Left kidney (tissue), 8 donors: ENCODE measurements at places on chromosomes 3 and 15.

DNA sequence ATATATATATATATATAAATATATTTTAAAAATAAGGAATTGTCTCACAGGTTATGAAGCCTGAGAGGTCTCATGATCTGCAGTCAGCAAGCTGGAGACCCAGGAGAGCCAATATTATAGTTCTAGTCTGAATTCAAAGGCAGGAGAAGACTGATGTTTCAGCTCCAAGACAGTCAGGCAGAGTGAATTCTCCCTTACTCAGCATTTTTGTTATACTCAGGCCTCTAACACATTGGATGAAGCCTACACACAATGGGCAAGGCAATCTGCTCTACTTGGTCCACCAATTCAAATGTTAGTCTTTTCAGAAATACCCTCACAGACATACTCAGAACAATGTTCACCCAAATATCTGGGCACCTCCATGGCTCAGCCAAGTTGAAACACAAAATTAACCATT, 157.2 kb downstream of the GOLIM4 start:
- no peak for DNase-seq

DNA sequence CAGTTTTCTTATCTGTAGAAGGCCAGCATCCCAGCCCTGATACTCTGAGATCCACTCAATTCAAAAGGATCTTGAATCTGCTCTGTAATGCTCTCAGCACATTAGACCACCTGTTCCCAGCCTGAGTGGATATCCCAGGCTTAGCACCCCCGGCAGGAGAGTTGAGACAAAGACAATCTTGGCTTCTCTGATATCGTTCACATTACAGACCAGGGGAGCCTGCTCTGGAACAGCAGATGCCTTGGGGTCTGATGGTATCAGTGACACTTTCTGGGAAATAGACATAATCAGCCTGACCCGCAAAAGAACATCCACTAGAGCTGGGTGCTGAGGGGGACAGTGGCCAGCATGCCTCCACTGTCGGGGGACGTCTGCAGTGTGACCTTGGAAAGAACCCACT, 70.6 kb downstream of the BDH1 start:
- DNase-seq = no peak

DNA sequence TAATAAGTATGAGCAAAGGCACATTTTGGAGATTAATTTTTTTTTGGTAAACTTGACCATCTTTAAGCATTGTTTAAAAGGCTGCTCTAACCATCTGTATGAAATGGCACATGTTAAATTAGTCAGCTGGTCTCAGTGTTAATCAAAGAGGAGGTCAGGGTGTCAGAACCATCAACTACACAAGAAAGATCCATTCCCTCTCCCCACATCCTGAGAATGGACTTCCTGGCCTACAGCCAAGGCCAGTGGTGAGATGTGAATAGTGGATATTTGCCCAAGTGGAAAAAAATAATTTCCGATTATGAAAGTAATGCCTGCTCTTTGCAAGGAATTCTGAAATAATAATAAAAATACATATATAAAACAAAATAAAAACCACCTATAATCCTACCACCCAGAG, 641.7 kb downstream of the NR2F2 start:
- DNase-seq = no peak

DNA sequence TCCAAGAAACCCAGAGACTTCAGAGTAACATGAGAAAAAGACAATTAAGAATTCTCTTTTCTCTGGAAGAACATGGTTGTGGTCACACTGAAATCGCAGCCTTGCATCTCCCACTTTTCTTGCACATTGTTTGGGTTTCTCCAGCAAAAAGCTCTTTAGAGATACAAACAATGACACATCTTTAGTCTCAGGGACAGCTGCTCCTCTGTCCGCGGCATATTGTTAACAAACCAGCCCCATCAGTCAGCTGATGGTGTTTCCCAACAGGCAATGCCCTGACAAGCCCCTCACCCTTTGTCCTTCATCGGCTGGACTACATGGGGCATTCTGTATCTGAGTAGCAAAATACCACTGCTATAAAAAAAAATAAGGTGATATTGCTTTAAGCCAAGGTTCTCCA, 53.4 kb downstream of the UMPS start:
- no peak for DNase-seq

- DNase-seq = no peak
Measured at GRCh38 chr3:53160660-53161449, at the start of gene PRKCD. Gene PRKCD, plus strand, starts transcription at chr3:53161209. Its CDS starts 17,214 bp downstream, at chr3:53178423.

DNA sequence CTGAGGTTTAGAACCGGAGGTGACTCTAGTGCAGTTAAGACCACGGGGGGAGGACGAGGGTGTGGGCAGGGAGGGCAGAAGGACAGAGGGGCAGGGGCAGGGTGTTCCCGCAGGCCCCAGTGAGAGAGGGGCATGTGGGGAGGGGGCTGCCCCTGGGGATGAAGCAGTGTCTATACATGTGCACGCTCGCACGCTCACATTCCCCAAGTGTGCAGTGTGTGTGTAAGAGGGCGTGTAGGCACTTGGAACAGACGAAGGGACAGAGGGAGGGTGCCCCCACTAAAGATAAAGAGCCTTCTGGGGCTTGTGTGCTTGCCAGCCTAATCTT, 69.5 kb upstream of the MEF2A start:
- no peak for DNase-seq

GRCh38 chr3:171782617-171783016, 27.7 kb downstream of the PLD1 start:
- DNase-seq = no peak

- DNase-seq = no peak
Measured at GRCh38 chr3:140347151-140347550, 330.7 kb upstream of the TRIM42 start.

DNA sequence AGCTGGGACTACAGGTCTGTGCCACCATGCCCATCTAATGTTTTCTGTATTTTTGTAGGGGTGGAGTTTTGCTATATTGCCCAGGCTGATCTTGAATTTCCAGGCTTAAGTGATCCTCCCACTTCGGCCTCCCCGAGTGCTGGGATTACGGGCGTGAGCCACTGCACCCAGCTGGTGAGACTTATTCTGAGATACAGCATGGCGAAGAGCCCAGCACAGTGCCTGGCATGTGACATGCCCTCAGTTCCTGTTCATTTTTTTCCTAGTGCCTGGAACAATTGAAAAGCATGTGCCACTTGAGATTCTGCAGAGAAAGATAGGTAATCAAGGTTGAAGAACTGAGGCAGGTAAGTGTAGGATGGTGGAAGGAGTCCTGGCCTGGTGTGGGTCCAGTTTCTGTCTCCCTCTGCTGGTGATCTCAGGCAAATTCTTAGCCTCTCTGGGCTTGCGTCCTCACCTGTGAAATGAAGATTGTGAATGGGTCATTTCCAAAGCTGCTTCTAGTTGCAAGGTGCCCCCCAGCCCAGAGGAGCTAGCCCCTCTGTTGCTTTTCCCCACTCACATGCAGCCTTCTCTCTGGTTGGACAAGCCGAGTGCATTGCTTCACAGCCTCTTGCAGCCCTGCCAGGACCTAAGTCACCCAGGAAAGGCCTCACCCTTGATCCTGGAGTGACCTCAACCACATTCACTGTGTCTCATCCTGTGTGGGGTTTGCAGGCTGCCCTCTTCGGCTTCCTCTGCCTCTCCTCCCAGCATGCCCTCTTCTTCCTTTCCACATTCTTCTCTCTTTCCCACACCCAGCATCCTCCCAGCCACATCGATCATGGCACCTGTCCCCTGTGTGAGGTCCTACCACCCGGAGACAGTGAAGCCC, 4.3 kb upstream of the RHCG start:
- no peak for DNase-seq

GRCh38 chr3:3107858-3108257, 2.3 kb downstream of the IL5RA start:
- no peak for DNase-seq

- peak; percentile 58 for DNase-seq
Measured at GRCh38 chr3:2099028-2099671, 484 bp downstream of the CNTN4 start.

GRCh38 chr3:129429080-129429451, 630 bp upstream of the EFCAB12 start:
- DNase-seq = no peak

DNA sequence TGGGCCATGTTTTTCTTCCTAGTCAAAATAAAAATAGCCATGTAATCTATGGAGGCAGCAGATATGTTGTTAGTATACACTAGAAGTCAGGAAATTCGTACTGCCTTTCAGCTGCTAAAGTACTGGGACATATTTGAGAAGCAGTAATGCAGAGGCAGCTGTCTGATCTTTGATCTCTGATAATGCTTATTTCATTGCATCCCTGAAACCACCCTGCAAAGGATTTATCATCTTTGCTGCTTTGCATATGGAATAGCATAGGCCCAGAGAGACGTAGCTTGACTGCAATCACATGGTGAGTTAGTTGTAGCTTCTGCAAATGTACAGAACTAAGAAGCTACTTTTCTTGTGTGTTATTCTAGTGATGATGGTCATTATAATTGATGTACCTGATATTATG, 52.4 kb downstream of the RBM6 start:
- no peak for DNase-seq

DNA sequence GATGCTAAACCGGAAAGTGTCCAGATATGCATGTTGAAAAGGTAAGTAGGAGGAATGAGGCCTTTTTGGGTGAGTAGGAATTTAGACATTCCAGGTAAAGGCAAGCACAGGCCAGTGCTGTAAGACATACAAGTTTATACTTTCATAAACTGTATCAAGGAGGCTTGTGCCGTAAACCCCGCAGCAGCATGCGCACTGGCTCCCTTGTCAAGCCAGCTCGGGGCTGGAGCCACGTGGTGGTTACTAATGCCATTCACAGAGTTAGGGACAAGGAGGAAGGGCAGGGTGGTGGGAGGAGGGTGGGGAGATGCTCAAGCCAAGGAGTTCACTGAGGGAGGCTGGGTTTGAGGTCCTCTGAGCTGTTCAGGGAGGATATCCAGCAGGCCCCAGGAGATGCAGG, 35.8 kb downstream of the PLD1 start:
- DNase-seq = no peak

DNA sequence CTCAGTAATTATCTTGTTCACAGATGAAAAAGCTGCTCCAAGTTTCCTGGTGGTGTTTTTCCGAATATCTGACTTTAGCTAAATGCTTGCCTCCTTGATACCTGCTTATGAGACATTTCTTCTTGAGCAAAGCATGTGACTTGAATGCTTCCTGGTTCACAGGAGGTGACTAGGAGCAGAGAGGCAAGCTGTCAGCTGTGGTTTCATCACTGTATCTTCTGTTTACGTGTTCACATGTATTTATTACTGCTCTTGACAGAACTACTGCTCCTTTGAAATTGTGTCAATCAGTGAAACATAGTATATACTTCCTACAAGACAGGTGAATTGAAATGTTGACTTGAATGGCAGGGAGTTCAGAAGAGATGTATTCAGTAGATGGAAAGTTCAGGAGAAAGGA, 8.9 kb upstream of the SPPL2A start:
- DNase-seq = no peak
